ENCODE measurements at places on chromosomes 4 and X.

DNA sequence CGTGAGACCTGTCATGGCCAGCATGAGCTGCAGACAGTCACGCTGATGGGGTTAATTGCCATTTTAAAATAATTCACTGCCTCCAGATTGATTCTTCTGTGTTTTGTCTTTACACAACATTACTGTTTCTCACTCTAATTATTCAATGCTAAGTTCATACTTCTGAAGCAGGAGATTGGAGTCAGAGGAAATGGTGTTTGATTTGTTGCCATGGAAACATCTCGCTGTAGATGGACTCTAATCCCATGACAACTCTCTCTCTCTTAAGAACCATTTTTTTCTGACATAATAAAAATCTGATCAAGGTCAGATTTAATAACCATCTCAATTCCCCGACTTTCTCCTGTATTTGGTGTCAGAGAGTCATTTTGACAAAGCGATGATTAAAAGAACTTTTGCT, 209.0 kb downstream of the IDS start:
- DNase-seq, result no peak

DNA sequence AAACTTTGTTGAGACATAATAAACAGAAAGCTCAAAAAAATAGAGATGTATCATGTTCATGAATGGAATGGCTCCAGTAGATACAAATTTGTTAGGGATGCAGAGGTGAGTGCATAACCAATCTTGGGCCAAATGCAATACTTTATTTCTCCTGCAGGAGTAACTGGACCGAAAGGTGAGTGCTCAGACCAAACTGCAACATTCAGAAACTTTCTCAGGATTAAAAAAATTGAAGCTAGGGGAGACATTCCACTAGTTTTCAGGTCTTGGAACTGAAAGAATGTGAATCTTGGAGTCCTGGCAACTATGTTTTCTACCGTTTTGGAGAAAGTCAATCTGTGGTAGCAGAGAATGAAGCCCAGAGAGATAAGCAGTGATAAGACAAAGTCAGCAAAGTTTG, 21.2 kb upstream of the LCORL start:
- no peak for DNase-seq

DNA sequence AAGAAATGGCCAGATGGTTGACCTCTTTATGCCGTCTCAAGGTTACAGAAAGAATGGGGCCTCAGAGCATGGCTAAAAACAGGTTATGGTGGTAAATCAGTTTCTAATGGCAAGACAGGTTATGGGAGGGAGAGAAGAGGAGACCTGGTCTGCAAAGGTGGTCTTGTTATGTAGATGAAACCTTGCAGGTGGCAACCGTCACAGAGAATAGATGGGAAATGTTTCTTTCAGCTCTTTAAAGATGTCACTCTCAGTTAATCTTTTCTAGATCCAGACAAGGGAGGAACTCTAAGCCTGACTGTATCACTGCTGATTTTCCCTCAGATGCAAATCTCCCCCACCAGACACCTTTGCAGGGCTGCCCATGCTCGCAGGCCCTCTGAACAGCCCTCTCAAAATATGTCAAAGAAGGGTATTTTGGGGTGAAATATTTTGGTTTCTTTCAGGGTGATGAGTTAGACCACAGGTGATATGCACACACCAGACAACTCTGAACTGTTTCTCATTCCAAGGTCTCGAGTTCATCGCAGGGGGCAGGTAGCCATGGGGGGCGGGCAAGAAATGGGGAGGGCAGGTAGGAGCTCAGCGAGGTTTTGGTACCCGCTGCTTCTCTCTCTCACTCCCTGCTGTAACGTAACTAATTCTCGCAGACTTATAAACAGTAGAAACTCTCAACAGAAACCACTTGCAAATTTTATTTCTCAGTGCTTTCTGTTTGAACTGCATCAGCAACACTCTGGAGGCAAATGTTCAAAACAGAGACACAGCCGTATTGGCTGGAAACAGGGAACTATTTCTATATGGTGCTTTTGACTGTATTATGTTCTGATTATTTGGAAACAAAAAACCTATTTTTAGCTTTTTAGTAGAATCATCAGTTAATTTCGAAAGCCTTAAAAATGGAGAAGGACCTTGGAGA, 32.4 kb downstream of the CASP3 start:
- no peak for DNase-seq

DNA sequence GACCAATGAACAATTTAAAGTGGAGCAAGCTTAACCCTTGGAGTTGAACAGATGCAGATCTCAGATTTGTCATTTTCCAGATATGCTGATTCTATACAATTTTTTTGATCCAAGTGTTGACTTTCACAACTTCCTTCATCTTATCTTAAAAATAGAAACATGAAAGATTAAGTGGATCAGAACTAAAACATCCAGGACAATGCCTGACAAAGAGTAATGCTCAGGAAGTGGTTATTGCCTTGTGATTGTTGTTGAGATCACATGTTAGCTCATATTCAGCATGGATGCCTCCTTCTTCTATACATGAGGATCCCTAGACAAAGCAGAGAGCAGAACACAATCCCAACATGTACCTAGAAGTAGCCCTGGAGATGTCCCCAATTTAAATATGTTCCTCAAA, 160.9 kb downstream of the PPARGC1A start:
- no peak for DNase-seq

DNA sequence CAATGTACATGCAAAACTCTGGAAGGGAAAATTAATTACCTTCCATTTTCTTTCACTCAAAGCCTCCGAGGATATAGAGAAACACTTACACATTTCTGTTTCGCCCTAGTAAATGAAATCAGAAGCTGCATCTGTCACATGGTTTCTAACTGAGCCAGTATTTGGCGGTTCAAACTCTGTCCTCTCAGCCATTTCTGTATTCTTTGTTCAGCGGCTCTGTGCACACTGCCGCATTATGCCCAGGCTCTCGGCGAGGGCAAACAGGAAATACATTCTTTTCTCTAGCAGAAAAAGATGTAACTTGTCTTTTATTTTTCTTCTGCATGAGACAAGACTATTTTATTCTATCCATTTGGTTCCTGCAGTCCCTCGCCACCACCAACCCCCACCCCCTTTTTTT, 71.4 kb upstream of the GPM6B start:
- DNase-seq, result no peak

- no peak for DNase-seq
Measured at GRCh38 chrX:26889574-26889973, 573.6 kb downstream of the PPP4R3C start.
